ENCODE measurements at places on chromosomes 4 and X.

DNA sequence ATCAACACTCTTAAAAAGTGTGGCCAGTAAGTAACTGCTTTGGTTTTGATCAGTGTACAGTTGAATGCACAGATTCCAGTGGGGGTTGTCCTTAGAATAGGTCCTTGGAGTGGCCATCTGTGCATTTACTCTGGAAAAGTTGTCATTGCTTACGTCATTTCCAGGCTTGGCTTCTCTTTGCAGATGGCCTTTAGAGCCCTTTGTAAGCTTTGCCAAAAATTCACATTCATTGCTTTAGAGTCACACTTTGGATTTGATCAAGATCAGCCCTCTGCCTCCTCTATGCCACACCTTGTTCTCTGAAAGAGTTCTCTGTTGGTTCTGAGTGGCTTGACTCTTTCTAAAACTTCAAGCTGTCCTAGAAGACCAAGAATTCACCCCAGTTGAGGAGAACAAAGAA lies 83.9 kb downstream of the MAMLD1 start:
- DNase-seq: no peak

DNA sequence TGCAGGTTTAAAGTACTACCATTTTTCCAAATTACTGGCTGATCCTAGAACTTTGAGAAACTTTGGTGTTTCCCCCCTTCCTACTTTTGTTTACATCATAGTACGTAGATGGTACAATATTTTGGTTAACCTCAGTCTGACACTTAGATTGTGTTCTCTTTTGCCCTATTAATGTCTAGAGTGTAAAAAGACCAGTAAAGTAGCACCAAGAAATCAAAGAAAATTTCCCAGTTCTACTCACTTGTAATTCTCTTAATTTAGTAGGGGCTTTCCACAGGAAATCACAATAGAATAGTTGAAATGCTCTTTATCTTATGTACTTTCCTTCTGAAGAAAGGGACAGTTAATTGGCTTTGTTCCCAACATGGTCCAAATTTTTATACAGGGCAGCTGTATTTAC lies 51.6 kb downstream of the NFKB1 start:
- DNase-seq: no peak

DNA sequence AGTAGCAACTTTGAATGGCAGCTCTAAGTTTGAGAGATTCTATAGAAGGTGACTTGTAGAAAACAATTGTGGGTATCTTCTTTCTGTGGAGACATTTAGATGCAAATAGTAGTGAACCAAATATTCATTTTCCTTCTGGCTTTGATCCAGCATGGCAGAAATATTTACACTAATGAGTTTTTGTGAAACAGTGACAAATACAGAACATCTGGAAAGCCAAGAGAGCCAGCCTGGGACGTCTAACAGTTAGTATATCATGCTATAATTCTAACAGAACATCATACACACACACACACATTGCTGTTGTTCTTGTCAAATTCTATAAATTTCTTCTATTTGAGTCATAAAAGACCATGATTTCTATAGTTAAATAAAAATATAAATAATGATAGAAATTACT lies 1777.9 kb downstream of the ARAP2 start:
- DNase-seq: no peak

GRCh38 chrX:68998716-68999115 lies 166.5 kb downstream of the PJA1 start:
- DNase-seq: no peak

DNA sequence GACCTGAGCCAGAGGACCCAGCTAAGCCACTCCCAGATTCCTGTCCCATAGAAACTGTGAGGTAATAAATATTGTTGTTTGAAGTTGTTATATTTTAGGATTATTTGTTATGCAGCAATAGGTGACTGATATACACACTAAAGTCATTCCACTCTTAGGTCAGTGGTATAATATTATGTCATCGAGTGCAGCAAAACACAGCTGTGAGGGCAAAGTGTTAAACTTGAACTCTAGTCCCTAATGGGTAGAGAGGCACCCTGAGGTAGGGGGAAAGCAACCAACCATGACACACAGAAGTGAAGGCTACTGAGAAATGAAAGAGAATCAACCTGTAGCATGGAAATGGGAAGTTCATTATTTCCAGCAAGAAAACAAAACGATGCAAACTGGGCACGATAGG lies 66.6 kb downstream of the ATXN3L start:
- DNase-seq: no peak

DNA sequence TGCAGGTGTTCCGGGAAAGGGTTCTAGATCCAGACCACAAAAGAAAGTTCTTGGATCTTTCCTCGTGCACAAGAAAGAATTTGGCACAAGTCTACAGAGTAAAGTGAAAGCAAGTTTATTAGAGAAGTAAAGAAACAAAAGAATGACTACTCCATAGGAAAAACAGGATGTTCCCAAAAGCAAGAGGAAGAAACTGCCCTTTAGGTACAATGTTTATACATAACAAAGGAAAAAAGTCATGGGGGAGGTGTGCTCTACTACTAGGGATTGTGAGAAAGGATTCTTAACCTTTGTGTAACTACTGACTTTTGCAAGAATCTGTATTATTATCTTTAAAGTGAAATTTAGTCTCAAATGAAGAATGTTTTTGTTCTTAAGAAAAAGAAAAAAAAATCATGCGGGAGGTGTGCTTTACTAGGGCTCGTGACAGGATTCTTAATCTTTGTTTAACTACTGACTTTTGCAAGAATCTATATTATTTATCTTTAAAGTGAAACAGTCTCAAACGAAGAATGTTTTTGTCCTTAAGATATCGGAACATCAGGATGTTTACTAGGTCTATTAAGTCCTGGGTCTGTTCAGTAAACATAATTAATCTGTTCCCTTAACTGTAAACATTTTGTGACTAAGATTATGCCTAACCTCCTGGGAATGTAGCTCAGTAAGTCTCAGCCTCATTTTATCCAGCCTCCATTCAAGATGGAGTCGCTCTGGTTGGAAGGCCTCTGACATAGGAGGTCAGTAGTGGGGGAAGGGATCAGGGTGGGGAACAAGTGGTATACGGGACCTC lies 110.4 kb upstream of the BEND4 start:
- DNase-seq: no peak

Measured in AG08395 (cell line).